Tongue (tissue), 3 donors: ENCODE measurements at places on chromosomes 11 and 22.

DNA sequence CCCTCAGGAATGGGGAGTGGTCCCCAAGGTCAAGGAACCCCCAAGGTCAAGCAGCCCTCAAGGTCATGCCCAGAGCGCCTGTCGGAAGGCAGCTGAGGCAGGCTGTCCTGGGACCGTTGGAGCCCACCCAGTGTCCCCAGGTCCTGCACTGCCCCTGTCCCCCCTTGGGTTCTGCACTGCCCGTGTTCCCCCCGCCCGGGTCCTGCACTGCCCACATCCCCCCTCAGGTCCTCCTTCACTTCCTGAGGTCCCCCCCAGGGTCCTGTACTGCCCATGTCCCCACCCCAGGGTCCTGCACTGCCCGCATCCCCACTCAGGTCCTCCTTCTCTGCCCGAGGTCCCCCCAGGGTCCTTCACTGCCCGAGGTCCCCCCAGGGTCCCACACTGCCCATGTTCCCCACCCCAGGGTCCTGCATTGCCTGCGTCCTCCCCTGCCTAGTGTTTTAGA, 1073.0 kb downstream of the BRD1 start:
- no peak for DNase-seq

GRCh38 chr11:12474871-12475270, 97.5 kb downstream of the PARVA start:
- DNase-seq: no peak

DNA sequence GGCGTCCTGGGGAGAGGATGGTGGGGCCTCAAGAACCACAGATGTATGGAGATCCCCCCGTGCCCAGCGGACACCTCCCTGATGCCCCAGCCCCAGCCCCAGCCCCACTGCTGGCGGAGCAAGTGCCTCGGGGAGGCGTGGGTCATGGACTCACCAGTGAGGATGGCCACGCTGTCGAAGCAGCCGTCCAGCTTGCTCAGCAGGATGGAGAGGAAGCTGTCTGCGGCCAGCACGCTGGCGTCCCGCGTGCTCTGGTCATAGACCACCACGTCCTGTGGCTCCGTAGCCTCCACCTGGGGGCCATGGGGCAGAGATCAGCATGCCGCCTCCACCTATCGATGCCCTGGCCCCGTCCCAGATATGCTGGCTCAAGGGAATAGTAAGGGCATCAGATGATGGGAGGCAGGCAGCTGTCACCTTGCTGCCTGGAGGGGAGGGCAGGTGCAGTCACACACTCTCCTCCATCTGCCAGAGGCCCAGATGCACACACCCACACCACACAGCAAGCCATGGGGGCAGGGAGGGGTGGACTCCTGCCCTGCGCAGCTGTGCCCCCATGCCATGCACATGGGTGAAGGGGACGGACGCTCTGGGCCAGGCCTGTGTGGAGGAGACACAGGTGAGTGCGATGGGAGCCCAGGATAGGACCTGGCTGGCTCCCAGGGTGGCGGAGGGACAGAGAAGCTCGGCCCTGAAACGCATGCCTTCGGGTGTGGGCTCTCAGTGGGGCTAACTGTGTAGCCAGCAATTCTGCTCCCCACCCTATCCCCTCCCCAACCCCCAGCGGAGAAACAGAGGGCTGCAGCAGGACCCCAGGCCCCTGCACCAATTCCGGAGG, 8.2 kb downstream of the DUSP8 start:
- DNase-seq: peak; percentile 14

DNA sequence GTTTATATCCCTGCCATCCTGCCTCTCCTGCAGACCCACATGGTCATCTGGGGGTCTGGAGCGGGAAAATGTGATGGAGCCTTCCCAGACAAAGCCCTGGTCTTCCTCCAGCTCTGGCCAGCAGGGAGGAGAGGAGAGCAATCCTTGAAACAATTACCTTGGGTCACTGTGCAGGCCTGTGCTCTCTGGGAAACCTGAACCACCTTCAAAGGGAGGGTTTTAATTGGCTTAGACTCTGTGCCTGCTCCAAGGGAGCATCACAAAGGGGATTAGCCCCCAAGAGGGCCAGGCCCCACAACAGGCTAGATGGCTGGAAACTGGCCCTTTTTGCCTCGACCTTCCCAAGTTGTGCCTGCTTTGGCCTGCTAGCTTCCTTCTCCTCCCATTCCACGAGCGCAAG, 351.9 kb downstream of the TENM4 start:
- DNase-seq: no peak

GRCh38 chr11:45644981-45645889, 20.2 kb downstream of the CHST1 start:
- DNase-seq: no peak

DNA sequence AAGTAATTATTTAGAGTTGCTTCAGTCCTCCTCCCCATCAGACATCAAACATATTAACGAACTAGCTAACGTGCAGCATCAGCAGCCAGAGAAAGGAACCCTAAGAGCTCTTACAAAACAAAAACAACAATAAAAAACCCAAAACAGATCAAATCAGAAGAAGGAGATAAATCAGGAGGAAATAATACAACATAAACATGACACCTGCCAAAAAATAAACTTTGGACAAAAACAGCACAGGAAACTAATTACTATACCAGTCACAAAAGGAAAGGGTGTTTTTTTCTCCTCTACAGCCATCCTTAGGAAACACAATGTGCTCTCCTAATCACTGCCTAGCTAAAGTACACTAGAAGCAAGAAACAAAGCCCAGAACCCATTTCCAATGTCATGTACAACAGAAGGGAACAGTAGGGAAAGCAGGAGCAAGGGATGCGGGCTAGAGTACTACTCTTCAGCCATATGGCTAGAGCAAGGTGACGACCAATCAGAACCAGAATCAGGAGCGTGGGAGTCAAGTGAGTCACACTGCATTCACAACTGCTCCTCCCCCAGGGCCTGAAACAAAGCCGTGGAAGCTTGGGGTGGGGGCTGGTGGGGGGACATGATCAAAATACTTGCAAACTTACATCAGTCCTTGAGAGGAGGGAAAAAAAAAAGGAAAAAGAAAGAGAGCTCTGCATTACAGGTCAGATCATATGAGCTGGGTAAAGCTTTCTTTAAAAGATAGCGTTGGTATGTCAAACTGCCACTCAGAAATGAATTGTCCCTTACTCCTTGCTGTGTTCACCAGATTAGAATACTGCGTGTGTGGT, 60.4 kb downstream of the LARGE2 start:
- DNase-seq: peak; percentile 35

DNA sequence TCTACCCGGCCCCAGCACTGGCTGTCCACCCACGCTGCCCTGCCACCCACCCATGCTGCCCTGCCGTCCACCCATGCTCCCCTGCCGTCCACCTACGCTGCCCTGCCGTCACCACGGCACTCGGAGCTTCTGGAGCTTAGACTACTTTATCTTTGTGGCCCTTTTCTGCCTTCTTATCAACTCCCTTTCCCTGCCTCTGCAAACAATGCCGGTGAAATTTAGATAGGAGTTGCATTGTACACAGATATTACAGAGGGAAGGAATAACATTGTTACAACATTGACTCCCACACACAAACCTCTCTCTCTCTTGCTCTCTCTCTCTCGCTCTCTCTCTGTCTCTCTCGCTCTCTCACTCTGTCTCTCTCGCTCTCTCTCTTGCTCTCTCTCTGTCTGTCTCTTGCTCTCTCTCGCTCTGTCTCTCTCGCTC, 33.7 kb upstream of the BRSK2 start:
- no peak for DNase-seq

DNA sequence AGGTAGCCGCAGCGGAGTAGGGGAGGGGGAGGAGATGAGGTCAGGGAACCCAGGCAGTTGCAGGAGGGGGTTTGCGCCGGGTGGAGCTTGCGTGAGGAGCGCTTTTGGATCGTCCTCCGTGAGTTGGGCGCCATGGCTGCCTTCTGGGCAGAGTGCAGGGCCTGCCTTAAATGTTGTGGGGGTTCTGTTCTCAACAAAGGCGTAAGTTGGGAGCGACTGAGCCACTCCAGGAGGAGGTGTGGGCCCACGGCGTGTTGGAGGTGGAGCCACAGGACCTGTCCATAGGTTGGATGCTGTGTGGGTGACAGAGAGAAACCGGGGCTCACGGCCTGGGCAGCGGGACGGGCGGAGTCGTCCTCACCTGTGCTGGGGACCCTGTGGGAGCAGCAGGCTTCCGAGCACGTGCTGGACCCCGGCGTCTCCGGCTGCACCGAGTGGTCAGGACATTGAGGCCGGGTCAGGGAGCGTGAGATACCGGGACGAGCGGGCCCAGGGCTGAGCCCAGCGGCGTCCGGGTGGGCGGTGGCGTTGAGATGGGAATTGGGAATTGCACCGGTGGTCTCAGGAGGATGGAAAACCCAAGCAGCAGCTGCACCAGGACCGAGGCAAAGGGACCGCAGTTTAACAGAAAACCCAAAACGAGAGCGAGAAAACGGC, 977 bp upstream of the PGGHG start:
- no peak for DNase-seq

DNA sequence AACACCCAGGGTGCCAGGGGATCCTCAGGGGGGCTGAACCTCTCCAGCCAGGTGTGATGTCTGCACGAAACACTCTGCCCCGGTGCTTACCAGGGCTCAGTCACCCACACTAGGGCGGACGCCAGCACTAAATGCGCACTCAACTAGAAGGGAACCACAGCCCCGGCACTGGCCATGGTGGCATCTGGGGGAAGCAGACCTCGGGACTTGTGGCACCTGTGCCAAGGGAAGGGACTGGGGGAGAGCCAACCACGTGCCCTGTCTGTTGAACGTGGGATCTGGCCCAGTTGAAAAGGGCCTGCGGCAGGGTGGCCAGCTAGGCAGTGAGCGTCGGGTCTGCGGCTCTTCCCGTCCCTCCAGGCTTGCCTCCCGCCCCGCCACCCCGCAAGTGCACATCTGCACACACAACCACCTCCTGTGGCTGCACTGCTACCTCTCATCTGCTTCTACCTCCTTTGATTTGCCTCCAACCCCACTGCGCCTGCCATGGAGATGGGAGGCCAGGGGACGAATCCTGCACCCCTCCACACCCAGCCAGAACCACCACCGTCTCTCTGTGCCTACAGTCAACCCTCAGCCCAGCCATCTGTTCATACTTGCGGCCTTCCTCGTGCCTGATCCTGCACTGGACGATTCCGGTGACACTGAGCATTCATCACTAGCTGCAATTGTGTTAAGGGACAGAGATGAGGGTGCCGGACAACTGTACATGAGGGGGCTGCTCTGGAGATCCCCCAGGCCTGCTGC, 15.0 kb upstream of the MOB2 start:
- DNase-seq: no peak

DNA sequence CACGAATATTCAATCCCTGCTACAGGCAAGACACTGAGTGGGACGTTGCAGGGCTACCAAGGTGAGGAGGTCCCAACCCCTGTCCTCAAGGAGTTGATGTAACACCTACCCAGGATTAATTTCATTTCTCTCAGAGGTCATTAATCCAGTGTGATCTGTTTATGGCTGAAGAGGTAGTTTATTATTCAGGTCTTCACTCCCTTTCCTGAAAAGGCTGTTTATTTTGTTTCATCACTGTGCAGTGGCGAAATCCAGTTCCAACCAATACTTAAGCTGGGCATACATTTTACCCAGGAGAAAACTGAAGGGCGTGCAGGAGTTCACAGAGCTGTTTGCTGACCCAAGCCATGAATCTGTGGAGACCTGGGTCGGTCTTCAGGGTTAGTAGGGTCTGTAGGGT, 2.7 kb upstream of the PTPRJ start:
- no peak for DNase-seq

GRCh38 chr11:110367571-110367970, 62.2 kb upstream of the FDX1 start:
- no peak for DNase-seq
